Stimulated activated CD4-positive, alpha-beta T cell treated with anti-CD3 and anti-CD28 coated beads, Interleukin-1b, Interleukin-23, amount 100 ng/mL, for 1 hour (primary cell): ENCODE measurements at places on chromosomes 5 and 9.
A peak's percentile ranks its signal among the peaks of the same experiment; 100 is the strongest.

- no peak for DNase-seq
Measured at GRCh38 chr5:154782326-154782725, 27.1 kb downstream of the LARP1 start.

DNA sequence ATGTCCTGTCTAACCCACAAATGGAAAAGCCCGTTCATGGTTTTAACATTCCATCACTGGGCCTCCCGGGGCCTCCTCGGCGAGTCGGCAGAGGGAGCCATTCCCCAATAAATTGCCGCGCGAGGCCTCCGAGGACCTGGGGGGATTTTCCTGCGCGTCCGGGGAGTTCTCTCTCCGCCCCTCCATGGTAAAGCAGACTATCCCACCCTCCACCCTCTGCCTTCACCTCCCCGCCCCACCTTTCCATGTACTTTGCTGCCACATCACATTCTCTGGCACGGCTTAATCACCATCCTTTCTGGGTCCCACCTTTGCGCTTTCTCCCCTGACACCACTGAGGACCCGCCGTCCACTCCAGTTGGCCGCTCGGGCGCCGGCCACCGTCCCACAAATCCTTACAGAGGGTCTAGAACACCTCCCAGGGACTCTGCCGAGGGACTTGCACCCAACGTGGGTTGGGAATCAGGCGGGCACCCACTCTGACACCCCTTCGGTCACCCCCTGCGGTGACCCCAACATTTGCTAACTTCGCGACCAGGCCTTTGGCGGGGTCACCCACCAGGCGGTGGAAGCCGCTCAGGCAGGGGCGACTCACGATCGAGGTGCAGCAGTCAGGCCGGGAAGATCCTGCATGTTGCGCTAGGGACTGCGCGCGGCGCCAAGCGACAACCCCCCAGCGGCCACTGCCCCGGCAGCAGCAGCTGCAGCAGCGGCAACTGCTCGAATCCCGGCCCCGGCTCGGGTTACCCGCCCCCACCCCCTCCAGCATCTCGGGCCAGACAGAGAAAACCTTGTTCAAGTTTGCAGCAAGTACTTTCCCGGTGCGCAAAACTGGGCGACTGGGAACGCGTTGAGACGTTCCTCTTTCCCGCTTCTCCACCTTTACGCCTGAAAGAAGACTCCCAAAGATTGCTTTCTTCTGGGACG is at the start of gene MEGF10:
MEGF10 (plus strand) TSS at position 778 of the 927 bp plus-strand sequence. CDS start 40,513 bp downstream, outside the sequence.
- DNase-seq = no peak

DNA sequence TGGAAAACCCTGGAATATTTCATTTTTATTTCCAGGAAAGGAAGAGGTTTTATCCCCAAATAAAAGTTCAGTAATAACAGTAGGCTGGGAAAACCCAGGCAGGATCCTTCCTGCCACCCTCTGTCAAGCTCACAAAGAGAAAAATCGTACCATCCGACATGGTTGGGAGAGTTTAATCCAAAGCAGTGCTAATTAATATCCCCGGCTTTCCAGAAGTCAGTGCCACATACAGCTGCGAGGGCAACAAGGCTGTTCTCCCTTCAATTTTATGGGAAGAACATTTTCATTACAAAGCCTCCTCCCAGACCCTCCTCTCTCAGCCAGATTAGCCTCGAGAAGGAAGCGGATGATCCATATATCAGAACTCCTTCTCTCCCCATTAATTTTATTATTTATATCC is 95.5 kb downstream of the PAX5 start:
- DNase-seq = no peak

- DNase-seq = peak; percentile 8
Measured at GRCh38 chr5:149852641-149853330, 91.8 kb downstream of the PDE6A start.

GRCh38 chr5:93022211-93022610 is 558.8 kb downstream of the NR2F1-AS1 start:
- DNase-seq = no peak

DNA sequence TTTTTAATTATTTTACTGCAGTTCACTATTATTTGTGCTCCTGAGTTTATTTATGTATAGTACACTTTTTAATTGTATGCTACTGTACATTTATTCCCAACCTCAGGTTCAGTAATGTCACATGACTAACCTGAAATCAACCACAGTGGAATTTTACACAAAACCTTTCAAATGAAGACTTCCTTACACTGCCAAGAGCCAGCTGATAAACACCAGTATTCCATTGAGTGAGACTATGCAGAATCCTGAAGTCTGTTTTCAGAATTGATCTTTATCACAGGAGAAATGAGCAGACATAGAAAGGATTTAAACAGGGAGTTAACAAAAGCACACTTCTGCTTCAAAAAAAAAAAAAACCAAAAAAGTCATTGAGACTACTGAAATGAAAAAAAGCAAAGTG is 219.5 kb downstream of the PRR16 start:
- no peak for DNase-seq

DNA sequence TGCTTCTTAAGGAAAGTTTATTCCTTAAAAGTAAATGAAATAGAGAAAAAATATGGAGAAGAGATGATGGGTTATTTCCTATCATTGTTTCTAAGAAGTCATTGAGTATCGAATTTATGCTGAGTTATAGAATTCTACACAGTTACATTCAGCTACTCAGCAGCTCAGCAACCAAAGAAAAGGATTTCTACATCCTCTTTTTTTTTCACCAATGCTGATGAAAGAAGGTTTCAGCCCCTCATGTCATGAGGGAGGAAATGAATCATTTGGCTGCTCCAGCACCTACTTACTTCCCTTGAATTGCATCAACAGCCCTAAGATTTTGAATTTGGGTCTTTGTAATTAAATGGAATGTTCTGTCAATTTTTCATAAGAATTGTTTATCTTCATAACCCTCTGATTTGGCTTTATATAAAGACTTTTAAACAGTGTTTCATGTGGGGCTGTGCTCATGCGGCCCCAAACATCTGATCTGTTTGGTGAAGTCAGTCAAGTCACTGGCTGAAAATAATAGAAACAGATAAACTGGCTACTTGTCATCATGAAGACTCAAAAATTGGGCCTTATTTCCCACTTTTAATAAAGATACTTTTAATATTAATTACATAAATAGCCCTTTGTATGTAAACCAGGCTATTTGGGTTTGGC is 18.5 kb upstream of the SNX2 start:
- DNase-seq = no peak

DNA sequence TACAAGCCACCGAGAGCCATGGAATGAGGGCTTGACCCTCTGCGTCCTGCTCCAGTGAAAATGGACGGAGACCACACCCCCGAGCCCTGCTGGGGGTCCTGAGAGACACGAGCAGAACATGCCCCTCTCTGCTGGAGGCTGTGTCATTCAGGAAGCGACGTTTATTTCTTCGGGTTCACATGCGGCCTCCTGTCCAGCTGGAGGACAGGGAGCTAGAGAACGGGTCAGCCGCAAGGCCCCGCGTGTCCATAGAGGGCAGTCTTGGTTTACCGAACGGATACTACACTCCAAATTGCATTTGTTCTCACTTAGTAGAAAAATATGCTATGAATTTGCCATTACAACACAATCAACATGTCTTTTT is 36.1 kb downstream of the MRPL36 start:
- no peak for DNase-seq

- no peak for DNase-seq
Measured at GRCh38 chr5:150515446-150515845, 7.5 kb downstream of the NDST1 start.

- DNase-seq = no peak
Measured at GRCh38 chr9:77819657-77820056, 171.5 kb upstream of the GNA14 start.

DNA sequence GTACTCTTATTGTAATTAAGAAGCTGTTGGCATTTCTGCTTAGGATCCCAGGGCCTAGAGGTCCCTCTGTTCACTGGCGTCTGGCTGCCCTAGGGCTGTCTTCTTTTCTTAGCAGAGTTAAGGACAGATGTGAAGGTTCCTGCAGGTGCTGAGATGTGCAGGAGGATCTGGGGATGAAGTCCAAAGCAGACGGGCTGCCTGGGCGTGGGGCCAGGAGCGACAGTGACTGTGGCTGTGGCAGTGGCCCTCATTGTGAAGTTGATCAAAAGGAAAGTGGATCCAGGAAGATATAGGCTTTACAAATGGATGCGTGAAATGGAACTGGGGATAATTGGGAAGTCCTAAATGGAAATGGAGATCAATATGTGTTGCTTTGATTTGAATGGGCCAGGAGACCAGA is 19.1 kb upstream of the SH3PXD2B start:
- no peak for DNase-seq
